ENCODE measurements at places on chromosomes 12 and 14. TPM values are rescaled to one million over a fixed set of nuclear protein-coding genes. Genes with fewer than 3 reads are reported as not detected.

PIWIL1 gene
- not detected for total RNA-seq

GYS2 gene
- not detected for total RNA-seq

- no peak overlapping the region for H3K4me3 ChIP-seq
- H3K4me1 ChIP-seq, result no peaks in the 10 kb centered on the region
- no peaks in the 10 kb centered on the region for H3K27me3 ChIP-seq
- H3K36me3 ChIP-seq, result no peaks in the 10 kb centered on the region
Measured at GRCh38 chr14:98085751-98086150, 1186.2 kb downstream of the BCL11B start.

CEP170B gene
- total RNA-seq, result 26.4 TPM

MYF6 gene
- total RNA-seq, result not detected

DNA sequence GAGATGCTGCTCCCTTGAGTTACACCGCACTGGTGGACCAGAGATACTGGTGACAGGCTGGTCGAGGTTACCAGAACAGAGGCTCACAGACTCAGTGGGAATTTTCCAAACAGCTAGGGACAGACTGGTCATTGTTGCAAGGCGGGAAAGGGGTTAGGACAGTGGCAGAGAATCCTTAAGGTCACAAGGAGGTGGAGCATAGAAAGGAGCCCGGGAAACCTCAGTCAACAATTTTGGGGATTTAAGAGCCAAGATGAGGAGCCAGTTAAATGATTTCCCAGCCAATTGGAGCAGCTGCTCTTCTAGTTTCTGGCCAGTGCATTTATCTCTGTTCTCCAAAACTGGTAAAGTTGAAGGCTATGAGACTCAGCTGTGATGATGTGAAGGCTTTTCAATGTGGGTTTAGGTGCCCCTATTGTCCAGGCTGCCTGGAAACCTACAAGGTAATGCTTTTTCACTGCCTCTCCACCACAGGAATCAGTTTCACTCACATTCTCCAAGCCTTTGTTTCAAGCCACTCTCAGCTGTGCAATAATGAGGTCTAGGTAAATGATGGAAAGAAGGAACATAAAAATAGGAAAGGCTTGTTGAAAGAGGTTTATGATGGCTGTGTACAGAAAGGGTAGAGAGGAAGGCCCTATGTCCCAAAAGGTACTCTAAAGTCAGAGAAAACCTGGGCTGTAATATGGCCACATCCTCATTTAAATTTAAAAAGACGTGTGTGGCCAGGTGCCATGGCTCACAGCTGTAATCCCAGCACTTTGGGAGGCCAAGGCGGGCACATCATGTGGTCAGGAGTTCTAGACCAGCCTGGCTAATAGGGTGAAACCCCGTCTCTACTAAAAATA lies 7.0 kb upstream of the TNS2 start:
- peaks cover 17% of the 10 kb centered on the region for H3K4me1 ChIP-seq
- no peak overlapping the region for H3K27ac ChIP-seq
- no peak overlapping the region for H3K4me3 ChIP-seq
- peaks cover 21% of the 10 kb centered on the region for H3K36me3 ChIP-seq

DNA sequence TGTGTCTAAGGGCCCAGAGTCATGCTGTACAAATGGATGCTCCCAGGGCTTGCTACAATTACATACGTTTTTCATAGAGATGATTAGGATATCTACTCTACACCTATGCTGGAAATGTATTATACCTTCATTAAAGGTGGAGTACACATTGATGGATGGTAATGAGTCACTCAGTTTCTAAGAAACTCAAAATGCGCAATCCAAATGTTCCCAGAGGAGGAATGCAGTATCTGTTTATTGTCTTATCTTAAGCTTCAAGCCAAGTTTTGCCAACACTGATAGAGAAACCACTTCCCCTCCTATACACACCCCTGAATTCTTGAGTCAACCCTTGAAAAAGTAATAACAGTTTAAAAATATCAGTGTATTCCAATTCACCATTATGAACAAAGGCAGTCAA lies 266.6 kb upstream of the FAR2 start:
- no peak overlapping the region for H3K27ac ChIP-seq
- H3K4me3 ChIP-seq, result no peak overlapping the region
- no peaks in the 10 kb centered on the region for H3K36me3 ChIP-seq
- no peaks in the 10 kb centered on the region for H3K27me3 ChIP-seq
